ENCODE measurements at places on chromosomes 3 and 15.

DNA sequence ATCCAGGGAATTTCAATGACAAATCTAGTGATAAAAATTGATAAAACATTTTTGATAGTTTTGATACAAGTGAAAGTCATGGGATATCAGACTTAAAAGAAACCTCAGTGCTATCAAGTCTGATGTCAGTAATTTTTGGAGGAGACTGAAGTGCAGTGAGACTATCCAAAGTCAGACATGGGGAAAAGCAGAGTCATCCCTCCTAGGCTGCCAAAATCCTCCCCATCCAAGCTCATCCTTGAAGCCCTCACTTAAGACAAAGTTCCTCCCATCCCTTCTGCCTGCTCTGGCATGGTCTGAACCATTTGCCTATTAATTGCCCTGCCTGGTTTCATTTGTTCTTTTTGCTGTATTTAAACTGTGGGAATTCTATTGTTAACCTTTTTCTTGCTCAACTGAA lies 456.9 kb upstream of the UBE2E2 start:
- DNase-seq: no peak

- DNase-seq: no peak
Observed at GRCh38 chr3:188197388-188197847, 43.5 kb downstream of the LPP start.

GRCh38 chr3:190210608-190211007 lies 89.9 kb upstream of the P3H2 start:
- DNase-seq: no peak

DNA sequence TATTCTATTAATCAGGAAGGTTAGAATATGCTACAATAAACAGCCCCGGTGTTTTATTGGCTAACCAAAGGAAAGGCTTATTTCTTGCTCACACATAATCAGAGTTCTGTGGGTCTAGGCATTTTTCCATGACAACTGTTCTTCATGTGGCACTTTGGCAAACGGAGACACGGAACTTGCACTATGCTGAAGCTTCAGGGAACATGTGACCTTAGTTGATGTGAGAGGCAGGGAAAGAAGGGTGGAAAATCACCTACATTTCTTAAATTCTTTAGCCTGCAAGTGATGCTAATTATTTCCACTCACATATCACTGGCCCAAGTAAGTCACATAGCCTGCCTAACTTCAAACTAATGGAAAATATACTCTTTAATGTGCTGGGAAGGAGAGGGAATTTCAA lies 344.6 kb downstream of the SV2B start:
- DNase-seq: no peak

DNA sequence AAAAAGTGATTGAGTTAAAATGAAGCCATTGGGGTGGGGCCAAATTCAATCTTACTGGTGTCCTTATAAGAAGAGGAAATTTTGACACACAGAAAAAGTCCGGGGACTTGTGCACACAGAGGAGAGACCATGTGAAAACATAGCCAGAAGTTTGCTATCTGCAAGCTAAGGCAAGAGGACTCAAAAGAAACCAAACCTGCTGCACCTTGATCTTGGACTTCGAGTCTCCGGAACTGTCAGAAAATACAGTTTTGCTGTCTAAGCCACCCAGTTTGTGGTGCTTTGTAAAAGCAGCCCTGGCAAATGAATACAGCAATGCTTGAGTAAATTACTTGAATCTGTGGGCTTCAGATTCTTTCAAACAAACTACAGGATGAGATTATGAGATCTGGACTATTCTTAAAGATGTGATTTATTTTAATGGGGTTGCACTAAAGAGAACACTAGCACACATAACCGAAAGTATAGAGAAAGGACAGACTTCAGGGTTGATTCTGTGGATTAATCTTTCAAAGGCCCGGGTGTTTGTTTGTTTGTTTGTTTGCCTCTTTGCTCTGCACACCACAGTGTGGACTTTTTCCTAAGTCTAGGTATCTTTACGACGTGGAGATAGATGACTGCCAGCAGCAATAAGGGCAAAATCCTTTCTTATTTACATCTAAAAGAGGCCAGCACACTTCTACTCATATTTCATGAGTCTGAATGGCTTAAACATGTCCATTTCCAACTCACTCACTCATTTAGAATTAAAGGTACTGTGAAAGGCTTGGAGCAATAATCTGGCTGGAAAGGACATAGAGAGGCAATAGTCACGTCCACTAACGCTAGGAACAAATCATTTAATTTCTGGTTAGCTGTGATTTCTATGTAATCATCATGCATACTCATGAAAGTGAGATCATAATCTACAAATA lies 53.9 kb upstream of the SSR3 start:
- no peak for DNase-seq

DNA sequence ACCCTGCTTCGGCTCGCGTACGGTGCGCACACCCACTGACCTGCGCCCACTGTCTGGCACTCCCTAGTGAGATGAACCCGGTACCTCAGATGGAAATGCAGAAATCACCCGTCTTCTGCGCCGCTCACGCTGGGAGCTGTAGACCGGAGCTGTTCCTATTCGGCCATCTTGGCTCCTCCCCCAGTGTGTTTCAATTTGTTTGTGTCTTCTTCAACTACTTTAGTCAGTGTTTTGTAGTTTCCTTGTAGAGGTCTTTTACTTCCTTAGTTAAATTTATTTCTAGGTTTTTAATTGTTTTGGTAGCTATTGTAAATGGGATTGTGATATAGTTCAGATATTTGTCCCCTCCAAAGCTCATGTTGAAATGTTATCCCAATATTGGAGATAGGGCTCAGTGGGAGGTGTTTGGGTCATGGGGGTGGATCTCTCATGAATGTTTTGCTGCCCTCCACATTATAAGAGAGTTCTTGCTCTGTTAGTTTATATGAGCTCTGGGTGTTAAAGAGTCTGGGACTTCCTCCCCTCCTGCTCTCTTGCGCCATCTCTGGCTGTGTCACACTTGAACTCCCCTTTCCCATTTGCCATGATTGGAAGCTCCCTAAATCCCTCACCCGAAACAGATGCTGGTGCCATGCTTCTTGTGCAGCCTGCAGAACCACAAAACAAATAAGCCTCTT lies 304.4 kb downstream of the DOCK3 start:
- DNase-seq: no peak
